ENCODE measurements at places on chromosomes 3 and 15. TPM values are rescaled to one million over a fixed set of nuclear protein-coding genes. Genes with fewer than 3 reads are reported as not detected.

- no peaks in the 10 kb centered on the region for H3K27me3 ChIP-seq
- no peak overlapping the region for H3K4me3 ChIP-seq
- H3K4me1 ChIP-seq: no peaks in the 10 kb centered on the region
- H3K36me3 ChIP-seq: peaks cover 35% of the 10 kb centered on the region
- H3K27ac ChIP-seq: no peak overlapping the region
Observed at GRCh38 chr15:63065262-63066221, 23.0 kb downstream of the TPM1 start.

DNA sequence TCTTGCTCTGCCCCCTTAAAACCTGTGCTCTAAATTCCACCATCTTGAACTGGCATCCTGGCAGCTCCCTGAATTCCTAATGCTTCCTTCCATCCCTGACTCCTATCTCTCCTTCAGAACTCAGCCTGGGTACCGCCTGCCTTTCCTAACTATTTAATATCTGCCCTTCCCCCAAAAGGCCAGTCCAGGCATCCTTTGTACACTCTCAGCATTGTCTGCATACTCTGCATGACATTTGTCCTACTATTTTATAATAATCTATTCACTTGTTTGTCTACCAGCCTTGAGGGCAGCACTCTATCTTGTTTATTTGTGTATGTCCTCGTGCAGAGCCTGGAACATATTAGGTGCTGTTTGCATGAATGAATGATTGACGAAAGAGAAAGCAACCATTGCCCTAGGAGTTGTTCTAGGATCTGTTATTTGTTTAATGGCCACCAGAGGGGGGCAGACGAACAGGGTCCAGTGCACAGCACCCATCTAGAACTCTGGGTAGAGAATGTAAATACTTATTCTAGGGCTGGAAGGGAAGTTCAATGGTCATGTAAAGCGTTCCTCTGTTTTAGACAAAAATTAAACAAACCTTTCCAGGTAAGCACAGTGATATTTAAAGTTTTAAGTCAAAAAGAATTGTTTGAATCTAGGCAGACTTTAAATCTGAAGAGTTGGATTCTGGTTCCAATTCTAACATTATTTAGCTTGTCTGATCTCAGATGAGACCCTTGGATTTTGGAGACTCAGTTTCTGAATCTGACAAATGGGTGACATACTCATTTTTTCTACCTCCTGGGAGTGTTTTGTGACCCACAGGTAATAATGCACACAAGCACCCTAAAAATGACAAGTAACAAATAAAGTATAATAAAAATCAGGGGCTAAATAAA is 125.8 kb upstream of the GALNT15 start:
- H3K4me1 ChIP-seq: no peaks in the 10 kb centered on the region
- no peaks in the 10 kb centered on the region for H3K27me3 ChIP-seq
- no peaks in the 10 kb centered on the region for H3K36me3 ChIP-seq
- no peak overlapping the region for H3K27ac ChIP-seq
- peak; percentile 86 for DNase-seq
- peak overlapping the region; percentile 28 for H3K4me3 ChIP-seq

- no peak for DNase-seq
- H3K4me1 ChIP-seq: no peaks in the 10 kb centered on the region
- H3K27me3 ChIP-seq: peaks cover 4% of the 10 kb centered on the region
- H3K36me3 ChIP-seq: no peaks in the 10 kb centered on the region
Observed at GRCh38 chr3:14273901-14274611, 95.4 kb downstream of the LSM3 start.

DNA sequence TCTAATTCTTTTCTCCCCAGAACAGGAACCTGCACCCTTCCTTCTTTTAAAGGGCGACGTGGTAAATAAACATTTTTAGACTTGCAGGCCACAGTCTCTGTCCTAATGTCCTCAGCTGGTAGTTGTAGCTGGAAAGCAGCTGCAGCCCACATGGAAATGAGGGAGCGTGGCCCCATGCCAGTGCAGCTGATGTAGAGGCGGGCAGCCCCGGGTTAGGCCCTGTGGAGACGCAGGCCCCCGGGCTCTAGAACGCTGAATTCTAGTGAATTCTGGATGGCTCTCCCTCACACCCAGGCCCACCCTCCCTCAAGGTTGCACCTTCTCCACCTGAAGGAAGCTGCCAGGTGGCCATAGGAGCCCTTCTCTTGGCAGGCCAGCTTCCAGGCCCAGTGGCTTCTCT is 52.3 kb downstream of the PGPEP1L start:
- no peaks in the 10 kb centered on the region for H3K27me3 ChIP-seq
- DNase-seq: peak; percentile 66
- H3K4me3 ChIP-seq: no peak overlapping the region
- peaks cover 13% of the 10 kb centered on the region for H3K36me3 ChIP-seq

DNA sequence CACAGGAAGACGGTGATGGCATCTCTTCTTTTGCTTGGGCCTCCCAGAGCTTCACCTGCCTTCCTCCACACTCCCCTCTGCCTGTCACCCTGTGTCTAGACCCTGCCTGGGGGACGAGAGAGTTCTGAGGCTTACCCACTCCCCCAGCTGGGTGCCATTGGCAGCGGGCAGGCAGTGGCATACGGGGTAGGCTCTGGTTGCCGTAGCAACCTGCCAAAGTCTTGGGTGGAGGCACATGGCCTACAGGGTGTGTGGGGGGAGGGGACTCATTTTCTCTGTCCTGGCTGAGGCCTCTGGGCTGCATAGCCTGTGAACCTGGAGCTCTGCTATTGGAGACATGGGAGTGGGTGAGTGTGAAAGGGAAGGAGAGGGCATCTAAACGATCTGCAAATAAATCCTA is 4.4 kb downstream of the INSYN1 start:
- no peaks in the 10 kb centered on the region for H3K36me3 ChIP-seq
- H3K27me3 ChIP-seq: peaks cover 21% of the 10 kb centered on the region
- H3K4me3 ChIP-seq: no peak overlapping the region
- no peaks in the 10 kb centered on the region for H3K4me1 ChIP-seq
- no peak for DNase-seq

DNA sequence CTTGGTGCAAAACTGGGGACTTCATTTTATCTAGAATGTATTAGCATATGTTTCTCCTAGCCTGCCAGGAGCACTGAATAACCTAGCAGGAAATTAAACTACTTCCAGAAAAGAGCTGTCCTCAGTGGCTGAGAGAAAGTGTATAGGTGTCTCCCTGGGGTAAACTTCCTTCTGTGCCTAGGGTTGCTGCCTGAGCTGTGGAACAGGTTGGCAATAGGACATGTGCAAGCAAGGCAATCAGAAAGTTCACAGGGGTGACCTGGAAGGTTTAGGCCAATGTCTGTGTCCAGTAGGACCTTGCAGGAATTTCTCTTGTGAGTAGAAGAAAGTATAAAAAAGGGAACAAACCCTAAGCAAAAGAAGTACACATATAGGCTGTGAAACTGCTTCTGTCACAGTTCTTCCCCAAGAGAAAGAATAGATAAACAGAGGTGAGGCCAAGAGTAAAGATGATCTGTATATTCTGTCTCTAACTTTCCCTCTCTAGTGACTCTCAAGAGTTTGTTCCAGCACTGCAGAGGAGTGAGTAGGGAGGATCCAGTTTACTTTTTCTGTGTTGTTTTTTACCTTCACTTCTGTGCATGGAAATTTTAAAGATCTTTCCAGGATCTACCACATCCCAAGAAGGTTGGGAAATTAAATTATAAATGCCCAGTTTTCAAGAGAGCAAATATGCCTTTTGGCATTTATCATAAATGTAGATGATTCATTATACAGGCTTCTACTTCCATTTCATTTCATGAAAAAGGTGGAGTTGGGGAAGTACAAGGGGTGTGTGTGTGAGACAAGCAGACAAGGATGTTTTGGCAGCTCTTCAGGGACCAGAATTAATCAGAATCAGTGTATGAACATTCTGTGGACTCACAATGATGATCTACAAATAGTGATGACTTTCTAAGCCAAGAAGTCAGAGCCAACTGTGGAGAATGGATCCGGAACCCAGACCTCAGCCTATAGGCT is 155.2 kb downstream of the RBPMS2 start:
- H3K27ac ChIP-seq: no peak overlapping the region
- H3K27me3 ChIP-seq: no peaks in the 10 kb centered on the region
- DNase-seq: peak; percentile 38
- no peak overlapping the region for H3K4me3 ChIP-seq
- H3K4me1 ChIP-seq: peaks cover 7% of the 10 kb centered on the region

The OCA2 gene
- not detected for total RNA-seq

The SLC51B gene
- 0.51 TPM for total RNA-seq

The CCR9 gene
- not detected for total RNA-seq

The DET1 gene
- total RNA-seq: 6.4 TPM

The CALML4 gene
- 1.0 TPM for total RNA-seq

The SEC22A gene
- total RNA-seq: 45.4 TPM

The KLHL40 gene
- not detected for total RNA-seq

Data from fibroblast of lung (primary cell).